ENCODE measurements at places on chromosomes 5 and 9.

GRCh38 chr9:19404283-19405075 is 4.3 kb upstream of the ACER2 start:
- DNase-seq, result no peak

- DNase-seq, result no peak
Observed at GRCh38 chr5:151141535-151141934, 16.0 kb downstream of the ANXA6 start.

GRCh38 chr9:125966959-125967711 is 220.0 kb downstream of the PBX3 start:
- DNase-seq, result no peak

GRCh38 chr5:130335117-130335516 is 430.9 kb downstream of the CHSY3 start:
- no peak for DNase-seq

GRCh38 chr9:83385317-83385716 is 152.9 kb downstream of the FRMD3 start:
- DNase-seq, result no peak

GRCh38 chr5:1319436-1320256 is 24.8 kb upstream of the TERT start:
- DNase-seq, result no peak

DNA sequence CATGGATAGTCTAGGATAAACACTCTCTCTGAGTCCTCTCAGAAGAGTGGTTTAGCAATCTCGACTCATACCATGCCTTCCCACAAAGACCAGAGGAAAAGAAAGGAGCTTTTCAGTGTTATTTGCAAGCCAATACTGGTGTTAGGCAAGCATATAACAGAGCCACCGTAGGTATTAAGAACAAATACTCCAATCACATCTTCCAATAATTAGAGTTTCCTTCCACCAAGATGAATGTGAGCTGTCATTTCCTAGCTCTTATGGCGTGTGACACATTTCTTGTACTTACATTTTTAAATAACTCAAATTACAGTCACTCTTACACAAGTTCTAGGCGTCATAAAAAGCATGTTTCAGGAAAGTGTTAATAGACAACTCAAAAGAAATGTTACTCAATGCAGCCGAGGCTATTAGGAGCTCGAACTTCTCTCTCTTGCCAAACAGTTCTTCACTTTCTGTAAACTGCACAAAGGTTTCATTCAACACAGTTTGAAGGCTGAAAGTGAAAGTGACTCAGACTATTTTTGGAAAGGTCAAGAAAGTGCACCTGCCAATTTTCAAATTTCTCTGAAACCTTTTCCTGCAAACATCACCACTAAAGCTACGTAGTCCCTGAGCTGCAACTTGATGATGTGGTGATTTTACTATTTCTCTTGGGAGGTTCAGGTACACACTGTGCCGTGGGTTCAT is 153.8 kb downstream of the AUH start:
- no peak for DNase-seq

GRCh38 chr5:170011751-170012150 is 31.5 kb upstream of the INSYN2B start:
- DNase-seq, result no peak

DNA sequence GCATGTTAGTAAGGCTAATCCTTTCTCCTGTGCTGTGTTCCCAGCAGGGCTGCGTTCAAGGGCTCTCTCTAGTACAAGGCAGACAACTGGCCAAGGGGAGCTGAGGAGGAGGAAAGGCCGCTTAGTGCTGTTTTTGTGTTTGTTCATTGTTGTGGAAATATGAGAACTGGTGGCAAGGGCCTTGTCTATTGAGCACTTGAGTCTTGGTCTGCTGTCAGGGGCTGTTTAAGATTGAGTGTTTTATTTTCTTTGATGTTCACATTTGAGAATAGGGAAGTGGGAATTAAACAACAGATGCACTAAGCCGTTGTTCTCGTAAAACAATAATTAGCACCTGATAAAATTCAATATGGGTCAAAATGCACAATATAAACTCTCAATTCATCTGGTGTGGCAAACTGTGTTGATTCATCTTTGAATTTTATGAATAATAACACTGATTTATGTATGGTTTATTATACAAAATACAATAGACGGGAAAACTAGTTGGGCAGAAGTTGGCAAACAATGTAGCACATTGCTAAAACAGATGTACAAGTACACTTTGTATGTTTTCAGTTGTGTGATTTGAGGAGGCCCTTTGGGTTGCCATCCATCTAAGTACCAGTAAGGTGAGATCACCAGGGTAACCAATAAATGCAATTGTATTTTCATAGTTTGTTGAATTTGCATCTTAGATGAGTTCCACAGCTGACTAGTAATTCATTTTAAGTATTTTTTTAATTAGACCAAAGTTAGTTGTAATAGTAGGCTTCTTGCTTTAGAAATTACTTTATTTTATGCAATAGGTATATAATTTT is 97.6 kb upstream of the GRHPR start:
- DNase-seq, result no peak

GRCh38 chr5:52262844-52263243 is 524.9 kb upstream of the ITGA1 start:
- DNase-seq, result no peak

DNA sequence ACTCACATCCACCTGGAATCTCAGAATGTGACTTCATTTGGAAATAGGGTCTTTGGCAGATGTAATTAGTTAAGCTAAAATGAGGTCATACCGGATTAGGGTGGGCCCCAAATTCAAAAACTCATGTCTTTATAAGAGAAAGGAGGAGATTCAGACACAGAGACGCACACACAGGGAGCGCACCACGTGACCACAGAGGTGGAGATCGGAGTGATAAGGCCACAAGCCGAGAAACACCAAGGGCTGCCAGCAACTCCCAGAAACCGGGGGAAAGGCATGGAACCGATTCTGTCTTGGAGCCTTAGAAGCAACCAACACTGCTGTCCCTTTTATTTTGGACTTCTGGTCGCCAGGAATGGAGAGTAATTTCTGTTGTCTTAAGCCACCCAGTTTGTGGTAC is 31.8 kb upstream of the LMX1B start:
- no peak for DNase-seq

DNA sequence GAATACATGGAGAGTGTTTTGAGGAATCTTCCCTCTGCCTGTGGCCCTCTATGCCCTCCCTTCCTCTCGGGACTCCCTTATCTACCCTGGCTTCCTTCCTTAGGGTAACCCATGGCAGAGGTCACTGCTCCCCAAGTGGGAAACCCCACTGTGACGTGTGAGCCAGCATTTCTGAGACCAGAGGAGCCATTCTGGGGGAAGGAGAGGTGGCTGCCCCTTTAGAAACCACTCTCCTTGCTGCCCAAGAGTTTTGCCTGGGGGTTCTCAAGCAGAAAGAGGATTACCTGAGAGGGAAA is 23.1 kb downstream of the CCNJL start:
- no peak for DNase-seq

GRCh38 chr9:37602817-37603216 is 10.4 kb upstream of the TOMM5 start:
- no peak for DNase-seq

DNA sequence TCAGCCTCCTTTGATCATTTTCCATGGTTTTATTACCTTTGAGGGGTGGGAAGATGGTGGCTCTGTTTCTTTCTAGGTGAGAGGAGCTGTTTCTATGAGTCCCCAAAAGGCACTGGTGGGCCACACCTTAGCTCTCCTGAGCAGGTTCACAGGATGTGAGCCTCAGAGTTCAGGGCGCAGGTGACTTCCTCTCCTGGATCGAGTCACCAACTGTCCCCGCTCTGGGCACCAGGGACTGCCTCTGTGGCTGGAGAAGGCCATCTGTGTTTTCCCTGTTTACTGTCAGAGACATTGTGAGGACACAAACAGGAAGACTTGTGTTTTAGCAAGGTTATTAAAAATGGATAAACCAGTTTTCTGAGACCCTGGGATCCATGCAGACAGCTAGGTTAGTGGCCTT is 68.5 kb downstream of the IL31RA start:
- DNase-seq, result no peak

DNA sequence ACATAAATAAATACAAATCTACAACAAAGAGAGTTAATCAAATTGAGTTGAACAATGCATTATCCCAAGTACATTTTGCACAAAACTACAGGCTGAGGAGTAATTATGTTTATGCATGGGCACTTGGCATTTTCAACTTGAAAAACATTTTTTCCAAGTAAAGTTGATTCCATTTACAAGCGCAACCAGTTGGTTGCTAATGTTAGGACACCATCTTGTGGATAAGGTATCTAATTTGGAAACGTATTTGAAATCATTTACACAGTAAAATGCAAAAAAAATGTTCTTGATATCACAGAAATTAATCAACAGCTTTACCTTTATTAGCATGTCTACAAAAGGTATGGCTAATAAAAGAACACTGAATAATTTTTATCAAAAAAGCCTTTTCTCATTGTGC is 18.8 kb downstream of the FTMT start:
- no peak for DNase-seq

- no peak for DNase-seq
Observed at GRCh38 chr5:104345222-104346016, 782.8 kb upstream of the NUDT12 start.

- DNase-seq, result no peak
Observed at GRCh38 chr5:98899456-98899855, 29.4 kb downstream of the CHD1 start.

GRCh38 chr9:106620866-106621265 is 242.1 kb upstream of the ZNF462 start:
- no peak for DNase-seq

DNA sequence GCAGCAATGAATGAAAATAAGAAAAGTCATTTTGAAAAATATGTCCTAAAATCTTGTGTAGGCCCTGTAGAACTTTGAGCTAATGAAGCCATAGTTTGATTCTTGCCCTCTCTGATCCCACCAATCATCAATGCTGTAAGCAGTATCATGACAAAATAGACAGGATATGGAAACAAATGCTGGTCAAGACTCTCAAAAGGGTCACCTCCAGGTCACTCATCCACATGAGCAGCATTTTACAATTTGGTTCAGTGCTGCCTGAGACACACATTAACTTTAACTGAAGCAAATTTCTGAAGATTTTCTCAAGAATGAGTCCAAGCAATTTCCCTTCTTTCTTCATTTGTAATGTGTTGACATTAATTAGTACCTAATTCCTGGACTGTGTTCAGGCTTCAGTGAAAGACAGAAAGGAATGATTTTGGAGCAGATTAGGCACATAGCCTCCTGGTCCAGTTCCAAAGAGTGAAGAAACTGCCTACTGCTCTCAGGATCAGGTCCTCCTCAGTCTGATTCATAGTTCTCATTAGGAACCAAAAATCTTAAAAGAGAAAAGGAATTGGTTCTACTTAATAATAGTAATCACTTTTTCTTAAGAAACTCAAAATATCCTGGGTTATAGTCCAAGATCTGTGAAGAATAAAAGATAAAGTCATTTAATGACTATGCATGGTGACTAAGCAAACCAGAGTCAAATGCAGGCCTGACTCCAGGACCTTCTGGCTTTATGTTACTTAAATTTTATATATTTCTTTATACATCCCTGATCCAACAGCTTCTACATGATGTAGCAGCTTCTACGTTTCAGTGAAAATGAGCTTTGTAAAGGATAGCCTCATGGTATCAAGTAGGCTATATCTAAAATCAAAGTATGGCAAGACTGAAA is 192.1 kb upstream of the RGMB start:
- no peak for DNase-seq

- no peak for DNase-seq
Observed at GRCh38 chr5:53023969-53024368, 34.8 kb downstream of the ITGA2 start.

DNA sequence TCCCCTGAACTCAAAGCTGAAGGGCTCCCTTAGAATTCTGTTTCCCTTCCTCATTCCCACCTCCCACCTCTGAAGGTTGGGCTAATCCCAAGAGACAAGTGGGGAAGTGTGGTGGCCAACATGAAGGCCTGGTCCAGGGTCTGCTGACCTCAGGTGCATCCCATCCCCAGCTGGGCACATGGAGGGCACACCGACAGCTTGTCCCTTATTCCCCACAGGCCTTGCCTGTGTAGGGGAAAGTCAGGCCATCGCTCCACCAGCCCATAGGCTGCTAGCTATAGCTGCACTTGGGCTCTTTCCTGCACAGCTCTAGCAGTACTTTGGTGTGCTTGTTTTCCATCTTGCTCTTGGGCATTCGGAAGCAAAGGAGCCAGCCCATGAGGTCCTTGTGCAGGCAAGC is 247.7 kb downstream of the CDH12 start:
- no peak for DNase-seq

GRCh38 chr9:79120941-79121340 is 450.8 kb upstream of the TLE4 start:
- no peak for DNase-seq

DNA sequence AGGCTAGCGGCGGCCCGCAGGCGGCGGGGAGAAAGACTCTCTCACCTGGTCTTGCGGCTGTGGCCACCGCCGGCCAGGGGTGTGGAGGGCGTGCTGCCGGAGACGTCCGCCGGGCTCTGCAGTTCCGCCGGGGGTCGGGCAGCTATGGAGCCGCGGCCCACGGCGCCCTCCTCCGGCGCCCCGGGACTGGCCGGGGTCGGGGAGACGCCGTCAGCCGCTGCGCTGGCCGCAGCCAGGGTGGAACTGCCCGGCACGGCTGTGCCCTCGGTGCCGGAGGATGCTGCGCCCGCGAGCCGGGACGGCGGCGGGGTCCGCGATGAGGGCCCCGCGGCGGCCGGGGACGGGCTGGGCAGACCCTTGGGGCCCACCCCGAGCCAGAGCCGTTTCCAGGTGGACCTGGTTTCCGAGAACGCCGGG is 253 bp downstream of the SLC12A2 start:
- DNase-seq, result no peak

GRCh38 chr9:71987471-71988371 is 72.7 kb downstream of the C9orf57 start:
- DNase-seq, result no peak

GRCh38 chr5:140633021-140633471 is at the start of gene CD14:
TSS of gene CD14 (minus strand) at chr5:140633175. CDS start at chr5:140633071, 104 bp downstream.
- no peak for DNase-seq

GRCh38 chr5:152427721-152428120 is 22.6 kb upstream of the NMUR2 start:
- DNase-seq, result no peak
